ENCODE measurements at places on chromosomes 13 and 19.

GRCh38 chr19:11479090-11479897 is 1.6 kb downstream of the ELAVL3 start:
- H3K4me3 ChIP-seq = no peak overlapping the region
- peaks cover 36% of the 10 kb centered on the region for H3K27me3 ChIP-seq

GRCh38 chr13:74910415-74910814 is 571.6 kb downstream of the TBC1D4 start:
- no peak overlapping the region for H3K27ac ChIP-seq
- no peaks in the 10 kb centered on the region for H3K36me3 ChIP-seq
- no peaks in the 10 kb centered on the region for H3K27me3 ChIP-seq
- H3K4me3 ChIP-seq = no peak overlapping the region

DNA sequence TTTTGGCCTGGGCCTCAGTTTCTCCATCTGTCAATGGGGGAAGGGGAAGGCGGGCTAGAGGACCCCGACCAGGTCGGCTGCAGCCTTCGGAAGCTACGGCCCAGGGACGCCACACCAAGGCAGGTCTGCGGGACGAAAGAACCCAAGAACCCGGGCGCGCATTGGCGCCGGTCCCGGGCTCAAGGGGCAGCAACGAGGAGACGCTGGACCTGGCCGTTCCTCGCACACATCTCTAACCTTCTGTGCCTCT is 739 bp upstream of the ILF3 start:
- H3K36me3 ChIP-seq = peaks cover 34% of the 10 kb centered on the region
- H3K4me1 ChIP-seq = peaks cover 32% of the 10 kb centered on the region
- DNase-seq = no peak
- peak overlapping the region; percentile 84 for H3K4me3 ChIP-seq
- no peaks in the 10 kb centered on the region for H3K27me3 ChIP-seq

GRCh38 chr13:98599502-98600328 is 22.8 kb upstream of the STK24 start:
- DNase-seq = no peak
- H3K4me1 ChIP-seq = peaks cover 14% of the 10 kb centered on the region
- no peak overlapping the region for H3K4me3 ChIP-seq
- peaks cover 2% of the 10 kb centered on the region for H3K36me3 ChIP-seq
- no peak overlapping the region for H3K27ac ChIP-seq

- no peak for DNase-seq
- H3K4me1 ChIP-seq = peaks cover 9% of the 10 kb centered on the region
- no peak overlapping the region for H3K27ac ChIP-seq
- peaks cover 20% of the 10 kb centered on the region for H3K36me3 ChIP-seq
- H3K27me3 ChIP-seq = no peaks in the 10 kb centered on the region
Observed at GRCh38 chr19:11142528-11143171, 12.9 kb downstream of the SPC24 start.

- peaks cover 34% of the 10 kb centered on the region for H3K36me3 ChIP-seq
- H3K27ac ChIP-seq = peak overlapping the region; percentile 96
- H3K4me3 ChIP-seq = peak overlapping the region; percentile 97
- DNase-seq = no peak
Observed at GRCh38 chr13:28657784-28658538, 969 bp upstream of the POMP start.
